Gastrocnemius medialis (tissue), 4 donors: ENCODE measurements at places on chromosomes 16 and 17.
A peak's percentile ranks its signal among the peaks of the same experiment; 100 is the strongest.

GRCh38 chr17:9472094-9472493 is 103.5 kb downstream of the STX8 start:
- no peak for DNase-seq
- H3K36me3 ChIP-seq, result no peaks in the 10 kb centered on the region
- no peak overlapping the region for H3K27ac ChIP-seq
- no peak overlapping the region for H3K4me3 ChIP-seq
- H3K27me3 ChIP-seq, result no peaks in the 10 kb centered on the region
- H3K4me1 ChIP-seq, result peaks cover 24% of the 10 kb centered on the region

GRCh38 chr16:1890024-1890707 is 18.2 kb upstream of the MEIOB start:
- no peaks in the 10 kb centered on the region for H3K36me3 ChIP-seq
- no peak overlapping the region for H3K27ac ChIP-seq
- H3K4me1 ChIP-seq, result no peaks in the 10 kb centered on the region
- DNase-seq, result no peak
- H3K27me3 ChIP-seq, result peaks cover 8% of the 10 kb centered on the region

GRCh38 chr17:69423450-69423849 is 9.0 kb downstream of the MAP2K6 start:
- H3K27me3 ChIP-seq, result no peaks in the 10 kb centered on the region
- no peak overlapping the region for H3K4me3 ChIP-seq
- no peaks in the 10 kb centered on the region for H3K36me3 ChIP-seq
- no peak for DNase-seq

DNA sequence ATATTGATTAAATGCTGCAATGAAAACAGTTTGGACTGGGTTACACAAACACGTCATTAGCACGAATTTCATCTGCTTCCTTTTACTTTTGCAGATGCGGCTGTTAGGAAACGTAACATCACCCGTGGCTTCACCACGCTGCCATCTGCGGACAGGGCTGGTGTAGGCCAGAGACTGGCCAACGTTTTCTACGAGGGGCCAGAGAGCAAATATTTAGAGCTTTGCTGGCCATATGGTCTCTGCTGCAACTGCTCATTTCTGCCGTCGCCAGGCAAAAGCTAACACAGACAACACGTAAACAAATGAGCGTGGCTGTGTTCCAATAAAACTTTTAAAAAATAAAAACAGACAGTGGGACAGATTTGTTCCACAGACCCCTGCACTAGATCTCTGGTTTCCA is 96.6 kb downstream of the ENGASE start:
- no peak overlapping the region for H3K4me3 ChIP-seq
- H3K4me1 ChIP-seq, result no peaks in the 10 kb centered on the region
- no peak overlapping the region for H3K27ac ChIP-seq
- DNase-seq, result no peak

- H3K4me1 ChIP-seq, result no peaks in the 10 kb centered on the region
- no peaks in the 10 kb centered on the region for H3K27me3 ChIP-seq
- H3K27ac ChIP-seq, result no peak overlapping the region
- DNase-seq, result no peak
- no peaks in the 10 kb centered on the region for H3K36me3 ChIP-seq
These were observed 12.2 kb upstream of the CCL5 start for GRCh38 chr17:35892091-35893035.

GRCh38 chr17:68248199-68248825 is 469 bp downstream of the AMZ2 start:
- DNase-seq, result peak; percentile 35
- peak overlapping the region; percentile 98 for H3K27ac ChIP-seq
- H3K36me3 ChIP-seq, result no peaks in the 10 kb centered on the region
- no peaks in the 10 kb centered on the region for H3K27me3 ChIP-seq
- peak overlapping the region; percentile 97 for H3K4me3 ChIP-seq
- peaks cover 14% of the 10 kb centered on the region for H3K4me1 ChIP-seq
